ENCODE measurements at places on chromosomes 5 and 9.
A peak's percentile ranks its signal among the peaks of the same experiment; 100 is the strongest.

DNA sequence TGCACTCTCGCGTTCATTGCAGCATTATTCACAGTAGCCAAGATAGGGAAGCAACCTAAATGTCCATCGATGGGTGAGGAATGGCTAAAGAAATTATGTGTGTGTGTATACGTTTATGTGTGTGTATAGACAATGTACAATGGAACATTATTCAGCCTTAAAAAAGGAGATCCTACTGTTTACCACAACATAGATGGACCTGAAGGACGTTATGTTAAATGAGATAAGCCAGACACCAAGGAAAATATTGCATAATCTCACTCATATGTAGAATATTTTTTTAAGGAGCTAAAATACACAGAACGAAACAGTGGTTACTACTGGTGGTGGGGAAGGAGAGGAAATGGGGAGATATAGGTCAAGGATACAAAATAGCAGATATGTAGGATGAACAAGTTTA, 2.4 kb downstream of the KIF2A start:
- DNase-seq = no peak

DNA sequence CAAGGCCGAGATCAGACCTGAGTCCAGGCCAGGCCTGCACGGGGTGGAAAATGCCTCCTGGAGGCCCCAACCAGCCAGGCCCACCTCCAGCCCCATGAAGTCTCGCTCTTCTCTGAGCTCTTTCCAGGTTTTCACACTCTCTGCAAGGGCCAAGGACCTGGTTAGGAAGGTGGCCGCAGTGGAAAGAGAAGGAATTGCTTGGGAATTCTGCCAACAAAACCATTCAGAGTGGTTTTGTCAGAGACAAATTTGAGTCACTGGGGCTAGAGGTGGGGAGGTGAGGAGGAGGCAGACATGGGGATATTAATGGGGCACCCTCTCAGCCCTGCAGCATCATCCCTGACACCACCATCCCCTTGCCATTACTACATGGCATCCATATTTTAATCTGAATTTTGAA, 261.0 kb downstream of the ROR2 start:
- no peak for DNase-seq

- DNase-seq = peak; percentile 80
These were observed at the start of gene PRUNE2 for GRCh38 chr9:76905791-76906646. Gene PRUNE2, minus strand, starts transcription at chr9:76906114. Its CDS starts 151 bp downstream, at chr9:76905963.

- no peak for DNase-seq
These were observed 1.7 kb downstream of the DCANP1 start for GRCh38 chr5:135445306-135445985.

GRCh38 chr5:10198021-10198420, 51.7 kb downstream of the ATPSCKMT start:
- DNase-seq = no peak
